GM12892 (cell line): ENCODE measurements at places on chromosomes 4 and X.

- DNase-seq: no peak
Measured at GRCh38 chr4:2091990-2092668, 33.0 kb downstream of the NAT8L start.

GRCh38 chr4:177511611-177512010, 69.4 kb upstream of the AGA start:
- DNase-seq: no peak

DNA sequence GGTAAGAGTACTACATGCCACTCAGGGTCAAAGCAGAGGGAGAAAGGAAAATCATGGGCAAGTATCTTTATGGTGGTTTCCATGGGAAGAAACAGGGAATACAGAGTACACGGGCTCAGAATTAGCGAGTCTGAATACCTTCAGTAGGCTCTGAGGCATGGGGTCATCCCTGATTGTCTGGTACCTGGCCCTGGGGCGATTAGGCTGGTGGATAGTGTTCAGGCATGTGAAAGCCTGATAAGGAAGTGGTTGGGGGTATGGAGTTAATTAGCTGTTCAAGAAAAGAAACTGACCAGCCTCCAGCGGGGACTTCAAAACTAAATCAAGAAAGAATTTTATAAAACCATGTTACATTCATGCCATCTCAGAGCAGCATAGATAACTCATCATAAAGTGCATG, 518.8 kb downstream of the RAB28 start:
- no peak for DNase-seq

DNA sequence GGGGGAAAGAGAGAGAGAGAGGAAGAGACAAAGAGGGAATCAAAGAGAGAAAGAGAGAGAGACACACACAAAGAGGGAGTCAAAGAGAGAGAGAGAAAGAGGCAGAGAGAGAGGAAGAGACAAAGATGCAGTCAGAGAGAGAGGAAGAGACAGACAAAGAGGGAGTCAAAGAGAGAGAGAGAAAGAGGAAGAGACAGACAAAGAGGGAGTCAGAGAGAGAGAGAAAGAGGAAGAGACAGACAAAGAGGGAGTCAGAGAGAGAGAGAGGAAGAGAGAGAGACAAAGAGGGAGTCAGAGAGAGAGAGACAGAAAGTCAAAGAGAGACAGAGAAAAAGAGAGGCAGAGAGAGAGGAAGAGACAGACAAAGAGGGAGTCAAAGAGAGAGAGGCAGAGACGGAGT, 45.5 kb downstream of the MAGEA9 start:
- no peak for DNase-seq

- DNase-seq: no peak
Measured at GRCh38 chr4:39712819-39713607, 15.1 kb downstream of the UBE2K start.

GRCh38 chrX:106783716-106784115, 18.8 kb upstream of the TBC1D8B start:
- DNase-seq: no peak

DNA sequence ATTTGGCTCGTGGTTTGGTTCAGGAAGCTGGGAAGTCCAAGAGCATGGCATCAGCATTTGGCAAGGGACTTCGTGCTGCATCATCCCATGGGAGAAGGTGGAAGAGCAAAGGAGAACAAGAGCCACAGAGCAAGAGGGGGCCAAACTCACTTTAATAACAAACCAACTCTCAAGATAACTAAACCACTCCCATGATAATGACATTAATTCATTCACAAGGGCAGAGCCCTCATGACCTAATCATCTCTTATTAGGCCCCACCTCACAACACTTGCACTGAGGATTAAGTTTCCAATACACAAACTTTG, 113.4 kb upstream of the ATXN3L start:
- DNase-seq: no peak

DNA sequence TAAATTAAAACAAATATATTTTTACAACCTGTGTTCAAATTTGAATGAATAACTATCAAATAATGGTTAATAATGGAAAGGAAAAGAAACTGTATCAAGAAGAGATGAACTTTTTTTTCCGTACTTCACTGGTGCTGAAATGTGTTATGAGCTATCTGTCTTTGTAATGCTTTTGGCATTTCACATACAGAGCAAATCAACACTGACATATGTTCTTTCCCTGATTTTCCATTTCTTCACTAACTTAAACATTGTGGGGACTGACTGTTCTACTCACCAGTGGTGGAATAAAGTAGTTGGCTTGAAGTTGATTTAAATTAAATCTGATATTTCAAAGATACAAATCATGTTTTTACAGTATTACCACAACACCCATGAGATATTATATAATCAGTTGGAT, 304.0 kb upstream of the BMP3 start:
- DNase-seq: no peak

DNA sequence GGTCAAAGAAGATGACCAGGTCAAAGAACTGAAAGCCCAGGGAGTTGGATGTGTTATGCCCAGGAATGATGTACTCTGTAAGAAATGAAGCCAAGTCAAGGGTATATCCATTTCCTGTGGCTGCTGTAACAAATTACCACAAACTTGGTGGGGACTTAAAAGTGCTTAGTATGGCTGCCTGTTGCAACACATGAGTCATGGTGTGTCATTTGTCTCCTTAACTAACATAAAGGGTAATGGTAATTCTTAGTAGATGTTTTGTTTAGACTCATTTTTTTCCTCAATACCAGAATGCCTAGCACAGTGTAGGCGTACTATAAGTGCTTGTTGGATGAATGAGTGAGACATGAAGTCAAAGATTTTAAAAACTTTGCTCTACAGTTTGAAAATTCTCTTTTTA, 45.7 kb downstream of the SYTL5 start:
- no peak for DNase-seq

- no peak for DNase-seq
Measured at GRCh38 chr4:7134737-7135388, 57.5 kb upstream of the SORCS2 start.

GRCh38 chrX:18966624-18967023, 17.3 kb downstream of the PHKA2 start:
- DNase-seq: no peak

- DNase-seq: no peak
Measured at GRCh38 chr4:25863831-25864418, 1.1 kb upstream of the SEL1L3 start.

DNA sequence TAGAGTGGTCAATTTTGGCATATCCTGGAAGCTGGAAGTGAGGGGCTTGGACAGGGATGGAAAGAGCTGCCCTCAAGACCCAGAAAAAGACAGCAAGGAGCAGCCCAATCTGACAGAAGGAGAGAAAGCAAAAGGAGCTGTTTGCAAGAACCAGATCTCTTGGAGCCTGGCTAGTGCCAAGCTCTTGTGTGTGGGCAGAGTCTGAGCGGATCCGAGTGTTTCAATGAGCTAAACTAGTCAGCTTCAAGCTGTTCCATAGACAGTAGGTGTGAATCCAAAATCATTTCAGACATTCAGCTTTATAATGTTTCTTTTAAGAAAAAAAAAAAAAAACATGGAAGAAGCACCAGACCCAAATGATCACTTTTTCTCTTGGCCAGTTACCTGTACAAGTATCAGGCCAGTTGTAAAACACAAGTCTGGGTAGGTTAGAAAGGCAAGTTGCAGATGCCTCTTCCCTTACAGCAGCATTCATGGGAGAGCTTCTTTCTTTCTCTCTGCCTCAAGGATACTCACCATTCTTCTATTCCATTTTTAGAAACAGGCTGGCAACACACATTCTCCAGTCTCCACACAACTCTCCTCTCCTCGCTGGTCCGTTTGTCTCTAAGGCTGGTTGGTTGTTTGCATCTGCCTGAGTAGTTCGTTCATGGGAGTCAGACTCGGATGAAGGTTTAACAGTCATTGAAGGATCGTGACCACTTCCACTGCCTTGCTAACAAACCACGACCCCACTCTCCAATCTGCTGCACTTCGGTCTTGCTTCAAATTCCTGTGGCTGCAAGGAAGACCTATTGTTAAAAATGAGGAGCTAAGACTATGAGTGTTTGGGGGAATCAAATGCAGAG, 105.2 kb upstream of the GATB start:
- DNase-seq: no peak

- no peak for DNase-seq
Measured at GRCh38 chr4:138398322-138398721, 156.2 kb upstream of the SLC7A11 start.

- no peak for DNase-seq
Measured at GRCh38 chr4:44760142-44760898, 34.0 kb upstream of the GNPDA2 start.

- DNase-seq: no peak
Measured at GRCh38 chr4:56127716-56128115, 179.0 kb downstream of the CEP135 start.
